ENCODE measurements at places on chromosomes 7 and 10.
A peak's percentile ranks its signal among the peaks of the same experiment; 100 is the strongest.

DNA sequence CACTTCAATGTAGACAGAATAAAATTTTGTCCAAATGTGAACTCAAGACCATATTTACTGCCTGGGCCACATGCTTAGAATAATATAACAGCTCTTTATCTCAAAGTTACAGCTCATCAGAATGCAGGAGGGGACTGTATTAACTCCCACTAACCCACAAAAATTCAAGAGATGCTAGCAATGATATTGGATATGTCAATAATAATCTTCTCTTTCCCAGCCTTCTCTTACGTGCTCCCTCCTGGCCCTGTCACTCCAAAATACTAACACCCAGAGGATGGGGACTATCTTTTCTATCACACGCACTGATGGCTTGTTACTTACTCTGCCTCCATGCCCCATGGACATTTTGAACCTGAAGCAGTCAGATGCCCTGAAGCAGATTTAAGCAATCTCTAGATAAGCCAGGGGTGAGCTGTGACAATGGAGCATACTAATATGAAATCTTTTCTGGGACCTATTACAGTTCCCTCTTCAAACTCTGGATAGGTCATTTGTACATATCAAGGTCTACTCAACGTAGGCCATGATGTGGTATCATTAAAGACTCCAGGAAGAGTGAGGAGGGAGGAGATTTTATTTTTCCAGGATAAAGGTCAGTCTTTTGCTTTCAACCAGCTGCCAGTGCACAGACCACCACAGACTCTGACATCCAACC, 803.0 kb downstream of the GRM8 start:
- DNase-seq = no peak

- DNase-seq = no peak
Measured at GRCh38 chr10:16184906-16185305, 251.9 kb upstream of the PTER start.

DNA sequence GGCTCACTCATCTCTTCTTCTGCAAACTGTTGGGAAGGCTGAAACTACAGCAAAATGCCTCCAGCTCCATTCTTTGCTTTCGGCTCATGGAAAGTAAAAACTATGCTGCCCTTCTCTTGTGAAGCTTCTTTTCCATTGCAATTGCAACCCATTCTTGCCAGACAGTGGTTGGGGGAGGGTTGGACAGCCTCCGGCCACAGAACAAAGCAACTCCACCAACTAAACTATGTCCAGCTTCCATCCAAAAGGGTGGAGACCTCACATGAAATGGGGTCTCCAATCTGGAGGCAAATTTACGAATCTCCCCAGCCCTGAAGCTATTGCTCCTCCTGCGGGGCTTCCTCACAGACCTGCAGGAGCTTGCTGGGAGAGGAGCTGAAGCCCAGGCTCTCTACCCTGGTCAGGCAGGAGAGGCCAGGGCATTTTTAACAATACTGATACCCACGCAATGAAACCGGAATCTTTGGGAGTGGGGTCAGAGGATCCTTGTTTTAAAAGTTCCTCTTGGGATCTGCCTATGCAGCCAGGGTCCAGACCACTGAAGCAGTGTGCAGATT, 549 bp downstream of the GPNMB start:
- DNase-seq = no peak

- DNase-seq = no peak
Measured at GRCh38 chr7:74173074-74173473, 1.1 kb upstream of the EIF4H start.

DNA sequence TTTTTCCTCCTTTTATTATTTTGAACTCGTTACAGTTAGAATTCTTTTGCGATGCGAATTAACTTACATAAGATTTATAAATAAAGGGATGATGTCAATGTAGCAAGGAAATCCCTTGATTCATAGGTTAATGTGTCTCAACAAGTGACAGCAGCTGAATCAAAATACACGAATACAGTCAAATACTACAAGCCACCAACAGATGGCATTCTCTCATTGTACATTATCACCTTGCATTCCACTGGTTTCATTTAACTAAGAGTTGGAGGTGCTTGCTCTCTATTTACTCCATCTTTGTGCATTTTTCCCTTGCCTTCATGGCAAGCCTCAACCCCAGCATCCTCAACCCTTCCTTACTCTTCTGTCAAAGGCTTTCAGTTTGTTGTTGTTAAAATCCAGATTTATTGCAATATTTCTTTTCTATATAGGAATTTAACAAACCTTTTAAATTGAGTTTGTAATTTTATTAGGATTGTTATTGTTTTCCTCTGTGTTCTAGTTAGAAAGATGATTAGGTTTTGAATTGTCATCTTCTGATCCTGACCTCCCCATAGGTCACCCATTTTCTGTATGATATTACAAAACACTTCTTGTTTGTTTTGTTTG, 78.3 kb downstream of the SLC25A40 start:
- no peak for DNase-seq

DNA sequence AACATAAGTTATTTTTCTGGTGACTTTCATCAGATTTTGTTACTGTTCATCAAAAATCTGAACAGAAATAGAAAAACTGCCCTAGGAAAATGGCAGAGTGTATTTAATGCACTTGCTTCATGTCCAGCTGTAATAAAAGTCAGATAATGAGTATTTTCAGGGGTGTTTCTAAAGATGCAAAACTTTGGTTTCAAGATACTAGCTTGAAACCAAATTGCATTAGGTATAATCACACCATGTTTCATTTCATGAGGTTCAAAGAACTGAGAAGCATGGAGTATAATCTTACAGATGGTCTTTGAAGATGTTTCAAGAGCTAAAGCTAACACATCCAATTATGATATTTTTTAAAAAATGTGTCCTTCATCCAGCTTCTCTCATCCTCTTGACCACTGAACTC, 128.9 kb downstream of the NRCAM start:
- no peak for DNase-seq

DNA sequence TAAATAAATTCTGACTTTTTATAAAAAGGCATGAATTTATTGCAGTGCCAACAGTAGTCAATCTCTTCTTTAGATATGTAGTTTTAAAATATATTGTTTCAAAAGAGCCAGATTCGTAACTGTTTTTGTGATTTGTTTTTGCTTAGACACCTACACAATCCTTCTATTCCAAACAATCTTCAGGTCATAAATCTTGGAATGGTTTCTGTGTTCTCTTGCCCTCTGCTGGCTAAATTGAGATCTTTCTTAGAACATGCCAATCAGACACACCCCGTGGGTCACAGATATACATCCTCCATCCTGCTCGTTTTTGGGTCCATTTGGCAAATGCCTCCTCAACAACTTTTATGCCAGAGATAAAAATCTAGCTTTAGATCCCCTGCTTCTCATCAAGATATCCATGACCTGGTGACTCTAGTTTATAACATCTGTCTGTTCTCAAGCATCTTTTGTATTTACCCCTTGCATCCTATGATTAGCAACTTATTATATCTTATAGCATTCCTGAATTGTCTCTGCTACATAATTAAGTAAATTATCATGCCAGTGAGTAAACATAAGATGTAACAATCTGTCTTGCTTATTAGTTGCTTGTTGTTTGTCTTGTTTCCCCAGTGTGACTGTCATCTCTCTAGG, 35.3 kb upstream of the IFRD1 start:
- DNase-seq = no peak

DNA sequence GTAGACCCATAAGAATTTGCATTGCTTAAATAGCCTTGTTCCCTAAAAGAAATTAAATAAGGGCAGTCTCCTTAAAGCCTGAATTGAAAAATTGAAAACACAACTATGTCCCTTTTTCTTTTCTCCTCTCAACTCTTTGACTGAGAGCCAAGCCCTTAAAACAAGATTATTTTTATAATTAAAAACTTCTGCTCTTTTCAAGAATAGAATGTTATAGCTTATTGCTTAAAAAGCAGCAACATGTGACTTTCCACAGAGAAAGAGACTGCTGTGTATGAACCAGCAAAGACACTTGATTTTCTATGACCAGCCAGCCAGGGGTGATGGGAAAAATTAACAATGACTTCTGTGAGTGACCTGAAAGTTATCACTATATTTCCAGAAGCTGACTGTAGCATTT, 295.2 kb upstream of the CELF2 start:
- DNase-seq = no peak

- no peak for DNase-seq
Measured at GRCh38 chr10:24804956-24805355, 81.3 kb upstream of the ARHGAP21 start.

DNA sequence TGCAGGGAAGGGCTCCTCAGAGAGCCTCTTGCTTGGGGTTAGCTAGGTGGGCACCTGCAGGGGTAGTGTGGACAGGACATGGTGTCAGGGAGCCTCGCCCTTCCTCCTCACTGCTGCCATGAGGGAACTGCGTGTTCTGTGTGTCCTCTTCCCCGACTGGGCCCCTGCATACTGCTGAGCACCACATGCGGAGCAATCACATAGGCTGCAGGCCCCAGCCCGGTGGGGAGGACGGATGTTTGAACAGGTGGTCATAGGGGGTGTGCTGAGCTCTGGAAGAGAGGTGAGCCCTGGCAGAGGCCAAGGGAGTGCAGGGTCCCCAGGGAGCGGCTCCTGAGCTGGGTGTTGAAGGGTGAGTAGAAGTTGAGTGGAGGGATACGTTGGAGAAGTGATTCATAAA, 48.3 kb upstream of the ZMIZ2 start:
- DNase-seq = no peak

- no peak for DNase-seq
Measured at GRCh38 chr10:64732372-64732957, 1211.3 kb downstream of the REEP3 start.

DNA sequence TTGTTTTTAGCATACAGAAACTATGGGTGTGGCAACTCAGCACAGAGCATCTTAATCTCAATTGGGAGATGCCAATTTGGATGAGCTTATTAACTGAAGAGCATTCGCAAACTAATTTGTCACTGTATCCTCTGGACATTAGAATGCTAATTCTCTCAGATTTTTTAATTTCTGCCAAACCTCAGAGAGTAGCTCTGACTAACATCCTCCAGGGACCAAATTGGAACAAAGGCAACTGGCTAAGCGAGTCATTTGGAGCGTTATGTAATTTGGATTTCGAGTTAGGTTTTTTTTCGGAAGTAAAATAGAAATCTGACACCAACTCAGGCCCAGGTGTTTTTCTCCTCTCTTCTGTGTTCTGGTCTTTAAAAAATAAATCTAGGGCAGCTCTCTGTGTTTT, 201.9 kb downstream of the BMPER start:
- DNase-seq = no peak

DNA sequence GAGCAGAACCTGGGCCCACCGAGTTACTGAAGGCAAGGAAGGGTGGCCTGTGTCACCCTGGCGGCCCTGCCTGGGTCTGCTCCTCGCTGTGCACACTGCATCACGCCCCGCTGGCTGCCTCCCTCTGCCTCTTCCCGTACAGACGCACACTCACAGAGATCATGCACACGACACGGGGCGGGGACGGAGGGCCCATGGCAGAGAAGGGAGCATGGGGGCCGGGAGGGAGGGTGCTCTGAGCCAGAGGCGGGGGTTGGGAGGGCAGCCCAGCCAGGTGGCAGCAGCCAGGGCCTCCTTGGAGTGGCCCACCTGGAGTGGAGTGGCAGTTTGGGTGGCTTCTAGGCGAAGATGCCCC, 16.6 kb downstream of the BUD23 start:
- DNase-seq = no peak

DNA sequence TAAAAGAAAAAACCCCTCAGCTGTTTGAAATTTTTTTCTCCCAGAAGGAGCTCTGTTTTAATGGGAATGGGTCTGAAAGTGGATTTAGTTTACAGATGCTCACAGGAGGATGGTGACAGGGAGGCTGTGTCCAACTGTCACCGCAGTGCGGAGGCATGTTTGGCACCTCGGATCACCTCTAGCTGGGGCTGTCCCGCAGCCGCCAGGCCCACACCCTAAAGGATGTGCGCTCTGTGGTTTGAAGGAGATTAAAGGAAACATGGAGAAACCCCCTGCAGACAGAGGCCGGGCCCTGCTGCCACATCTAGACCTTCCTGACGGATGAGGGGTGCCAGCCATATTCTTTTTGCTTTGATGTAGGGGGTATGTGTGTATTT, 160.6 kb downstream of the DNAJB6 start:
- DNase-seq = no peak

DNA sequence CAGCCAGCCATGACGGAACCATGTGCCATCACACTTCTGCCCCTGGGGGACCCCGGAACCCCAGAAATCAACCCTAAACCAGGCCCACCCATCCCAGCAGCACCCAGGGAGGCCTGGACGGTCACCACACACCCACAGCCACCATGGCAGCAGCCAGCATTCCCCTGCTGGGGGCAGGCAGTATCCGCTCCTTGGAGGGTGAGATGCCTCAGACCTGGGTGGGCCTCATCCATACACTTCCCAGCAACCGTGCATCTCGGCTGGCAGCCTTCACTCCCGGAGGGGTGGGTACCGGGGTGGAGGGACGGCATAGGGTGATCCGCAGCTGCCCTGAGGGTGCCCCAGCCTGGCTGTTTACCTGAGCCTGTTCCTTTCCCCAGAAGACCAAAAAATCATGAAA, 69.1 kb upstream of the FAM20C start:
- DNase-seq = no peak

- no peak for DNase-seq
Measured at GRCh38 chr7:127776776-127777386, 124.9 kb downstream of the SND1 start.

- no peak for DNase-seq
Measured at GRCh38 chr7:47213276-47213675, 368.6 kb downstream of the TNS3 start.

DNA sequence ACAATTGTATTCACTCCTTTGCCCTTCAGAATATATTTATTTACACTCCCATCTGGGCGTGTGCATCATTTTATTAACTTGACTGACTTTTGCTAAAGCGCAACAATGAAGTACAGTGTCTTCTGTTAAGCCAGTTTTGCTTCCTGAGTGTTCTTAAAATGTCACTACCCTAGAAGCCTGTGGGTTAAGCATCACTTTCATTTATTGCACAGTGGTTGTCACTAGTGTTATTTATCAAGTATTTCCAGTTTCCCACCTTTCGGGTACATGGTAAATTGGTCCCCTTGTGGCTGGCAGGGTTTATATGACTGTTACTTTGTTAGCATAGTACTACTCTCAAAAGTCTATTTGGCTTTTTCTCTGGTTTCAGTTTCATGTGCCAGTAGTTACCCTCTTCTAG, 3.3 kb downstream of the HILPDA start:
- DNase-seq = peak; percentile 79

DNA sequence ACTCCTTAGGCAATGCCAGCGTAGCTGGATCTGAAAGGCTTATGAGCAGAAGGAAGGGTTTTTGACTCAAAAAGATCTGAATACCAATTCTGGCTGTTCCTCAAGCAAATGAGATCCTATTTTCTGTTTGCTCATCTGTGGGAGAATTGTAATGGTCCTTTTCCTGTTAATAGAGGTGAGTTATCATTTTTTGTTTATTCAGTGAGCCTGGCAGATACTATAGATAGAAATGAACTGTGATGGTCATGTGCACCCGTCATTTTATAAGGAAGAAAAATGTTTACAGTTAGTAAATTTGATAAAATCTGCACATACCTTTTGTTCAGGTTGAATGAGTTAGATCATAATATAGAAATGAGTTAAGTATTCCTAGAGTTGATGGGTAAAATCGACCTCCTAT, 97.7 kb downstream of the ACTR3B start:
- DNase-seq = no peak
